GM23248 (cell line): ENCODE measurements at places on chromosomes 11 and 22. TPM values are rescaled to one million over a fixed set of nuclear protein-coding genes. Genes with fewer than 3 reads are reported as not detected.

GRCh38 chr22:32622744-32623110, 148.1 kb downstream of the FBXO7 start:
- no peak overlapping the region for H3K4me3 ChIP-seq
- peak overlapping the region; percentile 96 for H3K27ac ChIP-seq
- no peak for DNase-seq
- H3K4me1 ChIP-seq, result peaks cover 31% of the 10 kb centered on the region

- H3K27ac ChIP-seq, result no peak overlapping the region
- no peaks in the 10 kb centered on the region for H3K27me3 ChIP-seq
- H3K4me1 ChIP-seq, result no peaks in the 10 kb centered on the region
- no peak overlapping the region for H3K4me3 ChIP-seq
- no peaks in the 10 kb centered on the region for H3K36me3 ChIP-seq
- DNase-seq, result no peak
These were observed 120.3 kb upstream of the B3GAT1 start for GRCh38 chr11:134532131-134532920.

DNA sequence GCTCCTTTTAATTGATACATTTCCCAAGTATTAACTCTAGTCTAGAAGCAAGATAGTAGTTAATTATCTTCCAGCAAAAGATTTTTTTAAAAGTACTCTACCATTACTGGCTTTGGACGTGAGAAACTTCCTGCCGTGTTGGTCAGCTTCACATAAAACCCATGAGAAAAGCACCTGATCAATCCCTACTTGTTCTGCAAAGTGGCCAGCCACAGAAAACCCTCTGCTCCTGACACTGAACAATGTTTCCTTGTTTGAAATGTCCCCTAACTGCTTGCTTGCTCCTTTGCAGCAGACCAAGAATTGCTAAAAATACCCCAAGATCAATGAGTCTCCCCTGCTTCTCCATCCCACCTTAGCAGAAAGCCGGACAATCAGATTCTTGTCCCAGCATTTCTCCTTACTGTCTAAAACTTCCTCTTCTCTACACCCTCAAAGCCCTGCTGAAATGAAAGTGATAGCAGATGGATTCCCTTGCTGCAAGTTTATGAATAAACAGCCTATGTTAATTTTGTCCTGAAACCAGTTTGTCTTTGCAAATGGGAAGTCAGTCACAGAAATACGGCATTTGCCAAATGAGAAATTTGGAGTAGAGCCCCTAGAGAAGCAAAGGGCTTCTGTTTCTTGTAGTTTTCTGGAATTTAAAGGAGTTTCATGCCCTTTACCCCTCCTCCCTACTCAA, 207.1 kb upstream of the ARHGAP20 start:
- H3K27ac ChIP-seq, result no peak overlapping the region
- H3K4me1 ChIP-seq, result peaks cover 7% of the 10 kb centered on the region; the same call in 1 of the 2 replicates
- no peak overlapping the region for H3K4me3 ChIP-seq
- no peaks in the 10 kb centered on the region for H3K36me3 ChIP-seq
- DNase-seq, result no peak

GRCh38 chr22:26992556-26992955, 335.2 kb downstream of the MIAT start:
- no peaks in the 10 kb centered on the region for H3K4me1 ChIP-seq
- DNase-seq, result no peak
- no peaks in the 10 kb centered on the region for H3K36me3 ChIP-seq
- H3K27me3 ChIP-seq, result peaks cover 23% of the 10 kb centered on the region

DNA sequence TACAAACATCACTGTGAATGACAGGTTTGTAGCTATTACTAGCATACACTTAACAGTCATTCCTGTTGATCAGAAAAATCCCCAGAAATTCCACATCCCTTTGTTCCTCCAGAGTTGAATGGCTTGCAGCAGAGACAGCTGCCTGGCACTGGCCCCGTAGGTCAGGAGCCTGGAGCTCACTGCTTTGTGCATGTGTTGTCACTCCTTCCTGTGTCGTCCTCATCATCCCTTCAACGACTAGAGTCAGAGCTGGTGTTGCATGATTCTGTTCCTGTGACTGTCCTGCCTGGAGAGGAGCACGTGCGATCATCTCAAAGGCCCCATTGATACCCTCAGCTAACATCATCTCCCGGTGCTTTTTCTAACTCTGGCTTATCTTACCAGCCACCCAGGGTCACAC, 58.3 kb downstream of the LDLRAD3 start:
- H3K4me1 ChIP-seq, result no peaks in the 10 kb centered on the region
- no peak for DNase-seq
- H3K4me3 ChIP-seq, result no peak overlapping the region
- H3K27ac ChIP-seq, result no peak overlapping the region

- peaks cover 44% of the 10 kb centered on the region for H3K27me3 ChIP-seq
- H3K36me3 ChIP-seq, result no peaks in the 10 kb centered on the region
- no peak for DNase-seq
These were observed 12.2 kb downstream of the TMPRSS6 start for GRCh38 chr22:37097346-37097745.

DNA sequence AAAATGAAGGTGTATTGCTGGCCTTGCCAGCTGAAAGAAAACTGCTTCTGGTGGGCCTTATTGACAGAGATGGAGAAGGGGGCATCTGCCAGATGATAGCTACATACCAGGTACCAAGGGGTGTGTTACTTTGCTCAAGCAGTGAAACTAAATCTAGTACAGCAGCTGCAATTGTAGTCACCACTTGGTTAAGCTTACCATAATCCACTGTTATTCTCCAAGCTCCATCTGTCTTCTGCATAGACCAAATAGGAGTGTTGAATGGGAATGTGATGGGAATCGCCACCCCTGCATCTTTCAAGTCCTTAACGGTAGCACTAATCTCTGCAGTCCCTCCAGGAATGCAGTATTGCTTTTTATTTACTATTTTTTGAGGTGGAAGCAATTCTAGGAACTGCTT, 45.8 kb upstream of the LIN7C start:
- no peak overlapping the region for H3K4me3 ChIP-seq
- no peak for DNase-seq
- no peaks in the 10 kb centered on the region for H3K27me3 ChIP-seq
- no peak overlapping the region for H3K27ac ChIP-seq
- no peaks in the 10 kb centered on the region for H3K36me3 ChIP-seq

DNA sequence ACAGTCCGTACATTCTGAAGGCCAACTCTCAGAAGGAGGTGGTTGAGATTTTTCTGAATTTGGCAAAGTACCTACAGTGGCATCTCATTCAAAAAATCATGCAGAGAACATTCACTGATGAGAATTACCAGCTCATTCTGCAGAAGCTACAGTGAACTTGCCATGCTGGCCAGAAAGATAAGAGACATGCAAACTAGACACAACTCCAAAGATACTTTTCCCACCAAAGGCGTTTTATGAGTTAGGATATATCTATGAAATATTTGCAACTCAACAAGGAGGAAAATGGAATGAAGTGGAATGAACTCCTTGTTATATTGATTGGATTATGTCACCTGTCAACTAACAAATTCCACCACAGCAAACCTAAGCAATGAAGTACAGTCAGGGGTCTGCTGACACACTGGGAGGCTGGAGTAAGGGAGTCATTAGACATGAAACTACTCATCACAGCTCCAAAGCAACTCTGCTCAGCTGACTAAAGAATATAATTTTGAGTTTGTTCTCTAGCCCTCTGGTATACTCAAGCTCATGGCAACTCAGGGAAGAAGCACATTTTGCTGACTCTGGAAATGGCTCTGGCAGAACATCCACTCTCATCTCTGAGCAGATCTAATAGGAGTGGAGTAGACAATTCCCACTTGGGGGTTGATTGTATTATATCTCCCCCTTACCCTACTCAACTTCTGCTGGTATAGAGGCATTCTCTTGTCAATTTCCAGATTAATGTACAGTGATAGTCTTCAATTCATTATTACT, 22.9 kb downstream of the MAML2 start:
- peaks cover 68% of the 10 kb centered on the region for H3K4me1 ChIP-seq
- no peak overlapping the region for H3K4me3 ChIP-seq
- DNase-seq, result peak; percentile 49
- H3K36me3 ChIP-seq, result no peaks in the 10 kb centered on the region
- no peaks in the 10 kb centered on the region for H3K27me3 ChIP-seq

DNA sequence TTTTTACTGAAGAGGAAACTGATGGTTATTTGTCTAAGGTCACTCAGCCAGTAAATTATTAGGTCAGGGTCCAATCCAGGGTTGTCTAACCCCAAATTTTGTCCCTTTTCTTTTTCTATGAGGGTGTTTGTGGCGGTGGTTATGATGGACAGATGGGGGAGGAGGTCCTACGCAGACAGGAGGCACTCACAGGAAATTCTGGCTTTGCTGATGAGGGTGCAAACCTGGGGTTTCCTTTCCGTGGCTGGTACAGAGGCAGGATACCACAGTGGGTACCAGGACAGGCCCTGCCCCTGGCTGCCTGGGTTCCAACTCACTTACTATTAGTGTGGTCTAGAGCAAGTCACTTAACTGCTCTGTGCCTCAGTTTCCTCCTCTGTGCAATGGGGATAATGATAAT, 91.0 kb downstream of the RRM1 start:
- no peaks in the 10 kb centered on the region for H3K36me3 ChIP-seq
- DNase-seq, result no peak
- no peak overlapping the region for H3K27ac ChIP-seq

DNA sequence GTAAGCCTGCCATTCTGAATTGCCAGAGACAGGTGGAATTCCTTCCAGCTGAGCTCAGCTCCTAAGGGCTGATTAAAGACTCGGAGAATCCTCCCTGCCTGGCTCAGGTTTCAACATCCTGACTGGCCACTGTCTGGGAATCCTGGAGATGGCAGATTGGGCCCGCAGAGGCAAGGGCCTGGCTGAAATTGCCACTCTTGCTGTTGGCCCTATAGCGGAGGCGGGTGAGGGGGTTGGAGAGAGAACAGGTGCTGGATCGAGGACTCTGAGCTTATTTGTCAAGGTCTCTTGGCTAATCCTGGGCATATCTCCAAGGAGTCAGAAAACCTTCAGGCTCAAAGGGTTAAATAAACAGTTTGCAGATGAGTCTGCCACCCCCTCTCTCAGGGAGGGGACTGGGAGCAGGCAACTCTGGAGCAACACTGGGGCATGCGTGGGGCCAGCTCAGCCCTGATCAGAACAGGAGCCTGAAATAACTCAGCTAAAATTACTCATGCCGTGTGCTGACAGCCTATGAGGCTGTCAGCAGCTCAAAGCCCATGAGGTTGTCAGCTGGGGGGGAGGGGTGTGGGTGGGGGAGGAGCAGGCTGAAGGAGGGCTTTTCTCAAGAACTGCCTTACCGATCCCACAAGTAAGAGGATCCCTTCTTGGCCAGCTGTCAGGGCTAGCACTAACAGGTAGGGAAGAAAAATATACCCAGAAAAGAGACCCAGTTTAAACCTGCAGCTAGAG, 14.7 kb upstream of the MFRP start:
- H3K36me3 ChIP-seq, result no peaks in the 10 kb centered on the region
- H3K27ac ChIP-seq, result peak overlapping the region; percentile 49
- 0 out of 2 replicates have a peak, but pooled peaks cover 6% of the 10 kb centered on the region for H3K27me3 ChIP-seq
- DNase-seq, result peak; percentile 92

DNA sequence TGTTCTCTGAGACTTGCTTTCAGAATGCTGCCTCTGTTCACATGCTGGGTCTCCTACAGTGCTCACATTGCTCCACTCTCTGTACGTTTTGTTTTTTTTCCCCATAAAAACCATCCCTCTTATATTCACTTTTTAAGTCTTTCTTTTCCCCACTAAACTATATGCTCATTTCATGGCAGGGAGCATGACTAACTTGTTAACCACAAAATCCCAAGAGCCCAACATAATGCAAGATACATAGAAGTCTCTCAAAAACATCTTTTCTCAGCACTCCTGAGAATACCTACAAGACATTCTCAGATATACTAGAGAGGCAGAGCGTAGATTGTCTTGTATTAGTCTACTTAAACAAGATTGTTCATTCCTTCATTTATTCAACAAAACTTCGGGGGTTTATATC, 73.3 kb downstream of the FAM76B start:
- no peaks in the 10 kb centered on the region for H3K36me3 ChIP-seq
- H3K27ac ChIP-seq, result no peak overlapping the region
- no peaks in the 10 kb centered on the region; the same call in 1 of the 2 replicates for H3K27me3 ChIP-seq
- DNase-seq, result peak; percentile 70

DNA sequence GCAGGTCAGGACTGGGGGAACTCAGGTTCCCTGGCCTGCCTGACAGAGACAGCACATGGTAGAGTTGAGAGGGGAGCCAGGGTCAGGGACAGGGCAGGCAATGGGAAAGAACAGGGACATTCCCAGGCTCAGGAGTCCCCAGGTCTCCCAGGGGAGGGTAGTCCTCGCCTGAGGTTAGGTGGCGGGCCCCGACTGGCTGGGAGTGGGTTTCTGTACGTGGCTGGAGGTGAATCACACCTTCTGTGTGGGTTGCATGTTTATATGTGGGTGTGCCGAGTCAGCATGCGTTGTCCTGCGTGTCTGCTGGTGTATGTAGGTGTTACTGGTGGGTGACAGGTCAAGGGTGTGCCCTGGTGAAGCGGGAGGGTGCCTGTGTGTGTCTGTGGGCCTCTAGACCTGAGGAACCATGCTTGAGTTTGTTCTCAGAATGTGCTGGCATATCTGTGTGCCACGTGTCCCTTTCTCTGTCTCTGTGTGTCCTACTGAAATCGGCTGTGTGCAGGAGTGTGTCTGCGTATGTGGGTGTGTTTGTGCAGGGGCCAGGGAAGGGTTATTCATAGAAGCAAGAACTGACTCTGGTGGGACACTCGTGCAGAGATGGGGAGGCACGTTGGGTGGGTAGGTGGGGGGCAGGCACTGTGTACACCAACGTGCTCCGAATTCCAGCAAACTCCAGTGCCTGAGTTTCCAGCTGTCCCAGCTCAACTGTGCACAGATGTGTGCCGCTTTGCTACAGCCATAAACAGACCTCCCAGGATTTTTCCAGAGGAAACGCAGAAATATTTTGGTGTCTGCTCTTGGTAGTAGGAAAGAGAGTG, 23.8 kb upstream of the OAF start:
- H3K27me3 ChIP-seq, result no peaks in the 10 kb centered on the region
- peak; percentile 58 for DNase-seq
- H3K4me1 ChIP-seq, result peaks cover 26% of the 10 kb centered on the region

DNA sequence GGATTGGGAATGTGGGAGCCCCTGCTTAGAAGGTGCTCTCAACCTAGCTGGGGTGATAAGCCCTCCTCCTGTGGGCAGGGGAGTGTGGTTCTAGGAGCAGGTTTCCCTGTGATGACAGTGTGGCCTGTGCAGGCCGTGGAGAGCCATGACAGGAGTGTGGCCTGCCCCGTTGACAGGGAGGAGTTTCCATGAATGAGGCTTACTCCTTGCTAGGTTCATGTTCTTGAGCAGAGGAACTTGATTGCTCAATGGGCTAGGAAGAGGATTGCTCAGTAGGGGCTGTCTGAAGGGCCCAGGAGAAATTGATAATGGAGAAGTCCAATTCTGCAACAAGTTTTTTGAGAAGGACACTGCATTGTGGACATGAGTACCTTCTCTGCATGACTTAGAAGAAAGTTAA, 92.0 kb downstream of the PPP6R3 start:
- H3K4me1 ChIP-seq, result peaks cover 19% of the 10 kb centered on the region
- no peaks in the 10 kb centered on the region for H3K27me3 ChIP-seq
- no peak overlapping the region for H3K27ac ChIP-seq

GRCh38 chr11:64787526-64788320, 9.4 kb upstream of the SF1 start:
- H3K27me3 ChIP-seq, result no peaks in the 10 kb centered on the region
- H3K4me3 ChIP-seq, result no peak overlapping the region
- H3K4me1 ChIP-seq, result no peaks in the 10 kb centered on the region
- no peak overlapping the region for H3K27ac ChIP-seq
- no peaks in the 10 kb centered on the region for H3K36me3 ChIP-seq

C11orf16 gene
- not detected in 2 replicates for total RNA-seq

VSIG10L2 gene
- total RNA-seq, result not detected in 2 replicates

MS4A15 gene
- not detected in 2 replicates for total RNA-seq

OR6A2 gene
- total RNA-seq, result not detected in 2 replicates
